AG10803 (cell line): ENCODE measurements at places on chromosomes 12 and 14.

- no peak for DNase-seq
Observed at GRCh38 chr12:1844661-1845409, 24.5 kb downstream of the LRTM2 start.

GRCh38 chr14:49512147-49512551, 74.0 kb downstream of the RPS29 start:
- DNase-seq, result peak; percentile 54

DNA sequence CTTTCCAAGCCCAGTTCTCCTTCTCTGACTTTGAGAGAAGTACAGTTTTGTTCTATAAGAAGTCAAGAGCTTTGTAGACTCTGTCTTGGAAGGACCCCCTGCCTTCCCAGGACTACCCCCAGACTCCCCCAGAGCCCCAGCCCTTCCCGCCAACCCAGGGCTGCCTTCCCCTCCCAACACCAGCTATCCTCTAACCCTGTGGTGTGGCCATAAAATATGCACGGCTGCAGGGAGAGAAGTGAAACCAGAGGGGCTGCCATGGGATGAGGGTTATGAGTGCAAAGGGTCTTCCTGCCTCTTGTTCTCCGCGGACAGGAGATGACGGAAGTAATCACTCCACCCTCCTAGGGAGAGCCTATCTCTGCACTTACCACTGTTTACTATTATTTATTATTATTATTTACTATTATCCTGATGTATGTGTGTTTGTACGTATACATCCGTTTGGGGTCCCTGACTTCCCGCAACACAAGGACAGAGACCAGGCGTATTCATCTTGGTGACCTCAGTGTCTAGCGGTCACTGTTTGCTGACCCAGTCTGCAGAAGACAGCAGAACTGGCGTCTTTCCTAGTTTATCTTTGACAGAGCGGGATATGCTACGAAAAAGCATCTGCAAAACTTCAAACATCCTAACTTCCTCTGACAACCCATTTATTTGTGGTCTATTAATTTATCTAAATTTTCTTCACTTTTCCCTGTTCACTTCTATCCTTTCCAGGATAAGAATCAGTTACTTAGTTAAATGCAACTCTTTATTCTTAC, 3.5 kb upstream of the SCNN1A start:
- DNase-seq, result no peak

GRCh38 chr12:13074396-13075117, 28.9 kb downstream of the GSG1 start:
- peak; percentile 24 for DNase-seq

- peak; percentile 59 for DNase-seq
Observed at GRCh38 chr12:54853933-54854538, at the start of gene MUCL1. MUCL1 (plus strand) TSS chr12:54854516; CDS start chr12:54854583, 67 bp downstream.

DNA sequence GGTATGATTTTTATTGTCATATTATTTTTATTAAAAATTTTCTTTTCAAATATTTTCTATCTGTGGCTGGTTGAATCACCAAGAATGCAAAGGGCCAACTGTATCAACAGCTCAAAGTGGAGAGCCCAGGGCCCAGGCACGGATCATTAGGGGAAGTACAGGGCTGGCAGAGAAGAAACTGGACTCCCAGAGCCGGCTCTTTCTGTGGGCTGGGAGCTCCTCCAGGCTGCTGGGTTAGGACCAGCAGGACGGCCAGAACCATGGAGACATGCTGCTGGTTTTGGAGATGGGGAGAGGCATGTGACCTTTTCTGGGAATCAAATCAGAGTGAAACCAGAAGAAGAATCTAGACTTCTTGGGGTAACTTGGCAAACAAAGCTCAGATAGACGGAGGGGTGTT, 220.5 kb downstream of the CACNA1C start:
- peak; percentile 80 for DNase-seq

DNA sequence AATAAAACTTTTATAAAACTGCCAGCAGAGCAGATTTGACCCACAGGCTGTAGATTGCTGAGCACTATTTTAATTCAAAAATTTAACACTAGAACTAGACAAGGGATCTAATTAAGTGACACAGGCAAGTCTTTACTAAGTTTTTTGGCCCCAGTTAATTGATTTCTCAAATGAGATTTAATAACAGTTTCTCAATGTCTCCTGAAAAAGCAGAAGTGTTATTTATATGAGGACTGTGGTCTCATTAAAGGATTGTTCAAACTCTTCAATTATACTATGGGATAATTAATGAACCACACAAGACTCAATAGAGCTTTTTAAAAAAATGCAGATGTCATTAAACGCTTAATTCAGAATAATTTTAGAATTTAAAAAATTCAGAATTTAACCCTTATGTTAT, 1.9 kb downstream of the HEATR5A start:
- DNase-seq, result no peak

- peak; percentile 15 for DNase-seq
Observed at GRCh38 chr12:30687265-30687986, 8.2 kb downstream of the IPO8 start.

DNA sequence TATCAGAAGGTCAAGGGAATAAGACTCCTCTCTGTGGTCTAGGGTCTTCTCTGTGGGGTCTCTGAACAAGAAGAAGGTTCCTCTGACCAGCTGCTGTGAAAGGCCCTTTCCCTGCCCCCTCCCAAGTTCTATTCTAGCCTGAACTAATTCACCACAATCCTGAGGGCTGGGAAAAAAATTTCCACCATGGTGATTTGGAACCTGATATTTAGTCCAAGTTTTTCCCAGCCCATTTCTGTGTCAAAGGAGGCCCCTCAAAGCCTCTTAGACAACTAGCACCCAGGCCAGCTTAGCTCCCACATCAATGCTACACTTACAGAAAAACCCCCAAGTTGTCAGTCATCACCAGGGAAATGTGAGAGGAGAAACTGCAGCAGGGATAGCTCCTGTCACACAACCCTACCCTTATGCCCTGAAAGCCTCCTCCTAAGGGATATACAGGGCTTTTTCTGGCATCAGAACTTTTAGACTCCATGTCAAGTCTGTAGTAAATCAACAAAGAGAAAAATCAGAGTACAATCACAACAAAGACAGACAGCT, 4.5 kb downstream of the FMNL3 start:
- DNase-seq, result no peak

- DNase-seq, result no peak
Observed at GRCh38 chr14:73047808-73048207, 10.5 kb upstream of the RBM25 start.

DNA sequence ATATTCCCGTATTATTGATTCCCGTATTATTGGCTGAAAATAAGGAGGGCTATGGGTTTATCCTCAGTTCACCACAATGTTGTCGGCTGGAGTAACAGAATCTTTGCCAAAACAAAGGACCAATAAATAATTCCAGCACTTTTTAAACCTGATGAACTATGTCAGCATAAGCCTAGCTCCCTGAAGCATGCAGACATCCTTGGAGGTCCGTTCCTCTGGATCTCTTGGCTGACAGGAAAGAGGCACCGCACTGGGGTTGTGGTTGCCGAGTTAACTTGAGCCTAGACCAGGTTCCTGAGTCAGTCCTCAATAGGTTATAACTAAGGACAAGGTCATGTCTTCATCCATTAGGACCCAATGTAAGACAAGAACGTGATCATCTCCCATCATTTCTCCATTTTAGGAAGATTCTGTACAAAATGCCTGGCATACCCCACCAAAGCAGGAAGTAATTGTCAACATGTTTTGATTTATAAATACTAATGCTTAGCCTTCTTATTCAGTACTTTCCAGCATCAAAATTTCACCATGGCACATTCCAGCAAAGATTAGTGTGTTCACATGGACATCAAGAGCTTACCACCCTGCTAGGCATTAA, 36.6 kb downstream of the NID2 start:
- peak; percentile 85 for DNase-seq

GRCh38 chr12:76789335-76790050, 25.6 kb downstream of the ZDHHC17 start:
- DNase-seq, result no peak

DNA sequence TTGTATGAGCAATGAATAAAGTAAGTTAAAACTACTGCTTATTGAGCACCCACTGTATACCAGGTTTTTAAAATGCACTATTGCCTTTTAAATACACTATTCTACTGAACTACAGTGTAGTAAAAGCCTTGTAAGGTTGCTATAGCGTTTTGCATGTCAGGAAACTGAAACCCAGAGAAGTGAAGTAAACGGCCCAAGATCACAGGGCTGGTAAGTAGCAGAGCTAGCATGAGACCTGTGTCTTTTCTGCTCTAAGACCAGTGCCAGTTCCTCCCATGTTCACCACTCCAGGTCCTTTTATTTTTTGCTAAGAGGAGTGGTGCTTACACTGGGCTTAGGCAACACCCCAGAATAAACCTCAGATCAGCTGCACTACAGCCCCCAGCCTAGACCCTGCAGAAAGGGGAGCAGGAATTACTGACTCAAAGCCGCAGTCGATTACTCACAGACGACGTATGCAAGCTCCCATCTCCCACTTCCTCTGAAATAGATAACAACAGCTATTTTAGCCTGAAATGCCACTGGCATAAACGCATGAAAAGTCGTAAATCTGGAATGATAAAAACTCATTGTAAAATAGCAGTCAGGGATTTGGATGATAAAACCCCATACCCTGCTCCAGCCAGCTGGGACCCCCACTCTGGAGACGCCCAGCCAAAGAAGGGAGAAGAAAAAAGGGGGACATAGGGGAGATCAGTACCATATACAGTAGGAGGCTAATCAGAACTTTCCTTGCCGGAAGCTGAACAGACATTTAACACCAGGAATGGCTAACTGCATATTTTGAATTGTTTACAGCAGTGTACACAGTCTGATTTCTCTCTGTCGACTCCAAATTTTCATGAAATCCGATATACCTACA, 108.3 kb downstream of the NUAK1 start:
- peak; percentile 96 for DNase-seq
